ENCODE measurements at places on chromosomes 2 and 18.

GRCh38 chr2:47592381-47592780, 189.4 kb downstream of the MSH2 start:
- DNase-seq, result no peak

GRCh38 chr2:7430869-7431641, 513.8 kb downstream of the RNF144A start:
- DNase-seq, result peak; percentile 75

DNA sequence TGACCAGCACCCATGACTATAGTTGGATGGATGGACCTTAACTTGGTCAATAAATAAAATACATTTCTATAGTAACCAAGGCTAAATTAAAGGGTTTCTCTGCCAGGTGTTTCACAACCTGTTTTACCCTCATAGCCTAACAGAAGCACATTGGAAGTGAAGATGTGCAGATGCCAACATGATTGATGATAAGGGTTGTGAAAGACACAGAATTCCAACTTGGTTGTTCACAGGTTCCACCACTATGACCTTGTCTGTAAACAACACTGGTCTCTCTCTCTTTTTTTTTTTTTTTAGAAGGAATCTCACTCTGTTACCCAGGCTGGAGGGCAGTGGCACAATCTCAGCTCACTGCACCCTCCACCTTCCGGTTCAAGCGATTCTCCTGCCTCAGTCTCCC, 37.5 kb upstream of the PTH2R start:
- DNase-seq, result no peak

GRCh38 chr18:47754311-47755101, 176.0 kb downstream of the SMAD2 start:
- peak; percentile 84 for DNase-seq

DNA sequence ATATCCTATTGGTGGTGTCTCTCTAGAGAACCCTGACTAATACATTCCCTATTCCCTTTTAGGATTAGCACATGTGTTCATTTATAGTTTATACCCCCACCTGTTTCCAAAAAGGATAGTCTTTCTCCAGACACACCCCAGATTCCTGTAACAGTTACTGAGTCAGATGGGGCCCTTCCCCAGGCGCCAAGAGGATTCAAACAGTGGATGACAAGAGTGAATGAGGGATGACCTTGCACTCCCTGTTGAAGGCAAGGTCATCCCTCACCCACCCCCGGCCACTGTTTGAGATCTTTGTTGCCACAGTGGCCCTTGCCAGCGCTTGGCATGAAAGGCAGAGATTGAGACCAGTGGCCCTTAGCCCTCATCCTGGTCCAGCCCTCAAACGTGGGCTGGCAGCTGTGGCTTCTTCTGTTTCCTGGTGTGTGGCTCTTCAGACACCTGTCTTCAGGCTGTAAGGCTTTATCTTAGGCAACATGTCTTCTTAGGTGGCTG, 15.3 kb upstream of the REEP1 start:
- no peak for DNase-seq

GRCh38 chr2:200862532-200863000, 1.9 kb downstream of the CLK1 start:
- peak; percentile 85 for DNase-seq

DNA sequence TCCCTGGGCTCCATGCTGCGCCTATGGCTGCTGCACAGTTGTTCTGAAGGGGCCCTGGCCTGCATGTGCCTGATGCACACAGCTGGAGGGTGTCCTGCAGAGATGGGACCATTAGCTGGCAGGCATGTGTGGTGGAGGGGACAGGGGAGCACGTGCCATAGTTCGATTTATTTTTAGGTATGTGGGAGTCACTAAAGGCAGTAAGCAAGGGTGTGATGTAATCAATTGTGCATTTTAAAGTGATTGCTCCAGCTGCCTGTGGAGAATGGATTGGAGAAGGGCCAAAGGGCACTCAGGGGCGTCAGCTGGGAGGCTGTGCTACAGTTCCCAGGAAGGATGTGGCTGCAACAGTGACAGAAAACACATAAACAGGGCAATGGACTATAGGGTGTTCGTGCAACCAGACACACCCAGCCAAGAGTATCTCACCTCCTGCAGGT, 205.1 kb downstream of the ARL4C start:
- peak; percentile 71 for DNase-seq

DNA sequence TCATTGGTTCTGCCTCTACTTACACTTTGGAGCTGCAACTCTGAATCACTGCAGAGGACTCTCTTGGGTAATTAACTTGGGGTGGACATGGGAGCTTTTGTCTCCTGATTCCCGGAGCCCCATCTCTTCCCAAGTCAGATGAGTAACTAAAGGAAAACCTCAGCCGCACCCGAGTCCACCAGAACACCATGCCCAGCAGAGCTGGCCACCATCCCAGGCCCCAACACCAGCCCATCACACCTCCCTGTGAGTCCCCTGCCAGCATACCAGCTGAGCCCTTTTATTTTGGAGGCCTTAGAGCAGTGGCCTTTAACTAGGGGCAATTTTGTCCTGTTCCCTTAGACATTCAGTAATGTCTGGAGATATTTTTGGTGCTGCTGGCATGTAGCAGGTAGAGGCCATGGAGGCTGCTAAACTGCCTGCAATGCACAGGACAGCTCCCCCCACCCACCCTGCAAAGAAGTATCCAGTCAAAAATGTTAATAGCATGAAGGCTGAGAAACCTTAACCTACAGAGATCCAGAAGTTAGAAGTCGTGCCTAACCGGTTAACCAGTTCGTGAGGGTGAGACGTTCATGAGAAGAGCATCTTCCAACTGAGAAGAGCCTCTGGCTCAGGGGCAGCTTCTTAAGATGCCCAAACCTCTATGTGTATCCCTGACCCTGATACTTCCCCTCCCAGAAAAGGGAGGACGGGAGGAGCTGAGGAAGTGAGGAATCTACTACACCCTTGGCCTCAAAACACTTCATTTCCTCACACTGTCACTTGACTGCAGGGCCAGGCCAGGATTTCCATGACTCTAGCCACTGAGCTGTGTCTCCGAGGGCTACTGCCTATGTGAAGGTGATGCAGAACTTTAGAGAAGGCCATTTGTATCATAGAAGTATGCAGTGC, 139.9 kb upstream of the EPAS1 start:
- no peak for DNase-seq

DNA sequence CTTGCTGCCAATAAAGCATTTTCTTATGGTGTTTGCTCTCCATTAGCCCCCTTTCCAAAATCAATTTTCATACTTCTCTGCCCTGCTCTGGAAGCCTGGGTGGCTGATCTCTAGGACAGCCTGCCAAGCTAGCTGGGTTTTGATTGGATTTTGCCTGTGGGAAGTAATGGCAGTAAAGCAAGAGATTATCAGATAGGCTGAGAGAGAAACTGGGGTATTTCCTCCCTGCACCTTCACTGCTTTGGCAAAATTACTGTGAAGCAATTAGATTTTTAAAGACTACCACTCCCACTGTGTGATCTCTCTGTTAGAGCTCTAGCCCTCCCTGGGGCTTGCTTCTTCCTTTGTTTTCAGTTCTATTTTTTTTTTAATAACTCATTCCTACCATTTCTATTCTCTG, 223.8 kb downstream of the DLGAP1 start:
- no peak for DNase-seq

DNA sequence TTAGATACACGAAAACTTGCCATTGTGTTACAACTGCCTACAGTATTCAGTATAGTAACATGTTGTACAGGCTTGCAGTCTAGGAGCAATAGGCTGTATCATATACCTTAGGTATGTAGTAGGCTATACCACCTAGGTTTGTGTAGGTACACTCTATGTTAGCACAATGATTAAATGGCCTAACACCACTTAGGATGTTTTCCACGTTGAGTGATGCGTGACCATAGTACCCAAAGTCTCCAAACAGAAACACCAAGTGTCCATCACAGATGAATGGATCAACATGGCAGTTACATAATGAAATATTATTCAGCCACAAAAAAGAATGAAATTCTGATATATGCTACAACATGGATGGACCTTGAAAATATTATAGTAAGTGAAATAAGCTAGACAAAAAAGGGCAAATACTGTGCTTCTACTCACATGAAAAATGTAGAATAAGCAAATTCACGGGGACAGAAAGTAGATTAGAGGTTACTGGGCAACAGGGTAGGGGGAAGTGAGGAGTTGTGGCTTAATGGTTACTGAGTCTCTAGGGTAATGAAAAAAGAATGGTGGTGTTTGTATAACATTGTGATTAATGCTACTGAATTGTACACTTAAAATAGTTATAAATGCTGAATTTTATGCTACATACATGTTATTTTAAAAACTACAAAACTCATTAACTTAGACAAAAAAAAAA, 62.6 kb downstream of the TMEM131 start:
- DNase-seq, result no peak

- no peak for DNase-seq
These were observed 641.9 kb downstream of the SLC4A3 start for GRCh38 chr2:220269367-220269766.

GRCh38 chr18:35982409-35983114, 10.1 kb downstream of the RMP24 start:
- DNase-seq, result no peak

DNA sequence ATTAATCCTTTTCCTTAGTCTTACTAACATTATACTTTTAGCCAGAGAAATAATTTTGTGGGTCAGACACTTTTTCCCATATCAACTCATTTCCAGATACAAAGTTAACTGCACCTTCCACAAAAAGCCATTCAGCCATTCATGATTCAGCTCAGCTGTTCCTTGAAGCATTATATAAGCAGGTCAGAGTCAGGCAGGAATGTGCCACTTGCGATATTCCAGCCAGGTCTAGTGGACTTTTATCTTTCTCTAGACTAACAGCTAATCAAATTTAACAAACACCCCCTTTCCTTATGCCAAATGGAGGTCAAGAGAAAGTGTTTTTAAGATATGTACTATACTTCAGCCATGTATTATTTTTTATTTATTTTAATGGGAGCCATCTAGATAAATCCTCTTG, 75.6 kb upstream of the EPB41L3 start:
- no peak for DNase-seq

- no peak for DNase-seq
These were observed 167.6 kb downstream of the UXS1 start for GRCh38 chr2:106026271-106027190.

DNA sequence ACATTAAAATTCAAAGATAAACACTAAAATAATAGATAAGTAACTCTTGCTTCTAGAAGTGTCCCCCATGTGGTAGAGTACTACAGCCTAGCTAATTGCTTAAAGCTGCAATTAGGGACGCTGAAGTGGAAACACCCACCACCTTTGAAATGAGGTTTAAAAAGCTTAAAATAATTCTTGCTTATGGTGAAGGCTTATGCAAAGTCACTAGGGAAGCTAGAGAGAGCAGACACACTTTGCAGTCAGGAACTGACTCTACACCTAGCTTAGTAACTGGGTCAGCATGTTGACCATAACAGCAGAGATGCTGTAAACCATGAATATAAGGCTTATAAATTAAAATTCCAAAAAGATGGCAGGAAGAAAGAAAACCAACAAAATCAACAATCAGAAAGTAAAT, 65.4 kb upstream of the DSG1 start:
- DNase-seq, result no peak

DNA sequence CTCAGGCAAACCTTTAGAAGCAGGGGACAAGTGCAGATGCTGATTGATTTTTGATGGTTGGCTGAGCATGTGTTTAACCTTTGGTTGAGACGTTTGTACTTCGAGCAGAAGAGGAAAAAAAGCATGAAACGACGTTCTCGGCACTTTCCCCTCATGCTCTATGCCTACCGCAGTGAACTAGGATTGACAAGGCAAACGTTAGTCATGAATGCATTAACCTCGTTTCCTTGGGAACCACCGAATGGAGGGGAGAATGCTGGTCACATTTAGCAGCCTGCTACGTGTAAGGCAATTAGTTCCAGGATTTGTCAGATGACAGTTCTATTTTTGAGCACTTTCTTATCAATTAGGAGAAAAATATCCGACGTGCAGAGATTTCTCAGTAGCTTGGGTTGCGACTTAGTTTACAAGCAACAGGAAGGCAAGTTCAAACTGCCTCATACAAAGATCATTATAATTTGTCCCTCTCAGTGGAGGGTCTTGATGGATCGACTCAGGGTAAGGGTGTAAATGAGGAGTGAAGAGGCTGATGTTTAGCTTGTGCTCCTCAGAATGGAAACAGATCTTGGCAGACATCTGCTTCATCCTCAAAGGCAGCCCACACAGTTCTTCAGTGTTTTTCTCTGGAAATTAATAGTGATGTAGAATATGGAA, 47.4 kb upstream of the GPR45 start:
- DNase-seq, result no peak

- no peak for DNase-seq
These were observed 520.1 kb downstream of the ARHGAP15 start for GRCh38 chr2:143649226-143649740.

DNA sequence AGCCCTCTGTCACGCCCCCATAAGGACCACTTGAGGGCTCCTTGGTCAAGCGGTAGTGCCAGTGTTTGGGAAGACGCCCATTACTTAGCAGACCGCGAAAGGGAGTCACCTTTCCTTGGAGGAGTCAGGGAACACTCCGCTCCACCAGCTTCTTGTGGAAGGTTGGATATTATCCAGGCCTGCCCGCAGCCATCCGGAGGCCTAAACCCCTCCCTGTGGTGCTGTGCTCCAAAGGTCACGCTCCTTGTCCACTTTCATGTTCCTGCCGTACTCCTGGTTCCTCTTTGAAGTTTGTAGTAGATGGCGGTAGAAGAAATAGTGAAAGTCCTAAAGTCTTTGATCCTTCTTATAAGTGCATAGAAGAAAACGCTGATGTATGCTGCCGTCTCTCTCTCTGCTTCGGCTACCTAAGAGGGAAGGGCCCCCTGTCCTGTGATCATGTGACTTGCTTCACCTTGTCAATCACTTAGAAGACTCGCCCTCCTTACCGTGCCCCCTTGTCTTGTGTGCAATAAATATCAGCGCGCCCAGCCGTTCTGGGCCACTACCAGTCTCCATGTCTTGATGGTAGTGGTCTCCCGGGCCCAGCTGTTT, 1.7 kb upstream of the CATIP start:
- no peak for DNase-seq

GRCh38 chr2:2041256-2041824, 289.7 kb downstream of the MYT1L start:
- no peak for DNase-seq

GRCh38 chr2:101140978-101141655, 10.1 kb downstream of the TBC1D8 start:
- no peak for DNase-seq

DNA sequence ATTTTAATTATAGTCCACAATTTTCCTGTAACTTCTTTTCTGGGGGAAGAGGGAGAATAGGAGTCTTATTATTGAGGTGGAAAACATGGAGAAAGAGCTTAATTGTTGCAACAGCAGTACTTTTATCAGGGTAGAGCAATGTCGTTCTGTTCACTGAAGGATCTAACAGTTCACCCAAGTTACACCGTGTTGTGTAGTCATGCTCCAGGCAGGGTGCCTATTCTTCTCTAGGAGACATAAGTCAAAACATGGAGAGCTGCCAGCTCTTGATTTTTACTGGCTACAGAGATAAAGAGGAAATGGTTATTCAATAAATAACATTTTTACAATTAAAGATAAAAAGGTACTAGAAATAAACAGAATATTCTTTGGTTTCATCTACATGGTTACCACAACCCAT, 594.3 kb upstream of the NETO1 start:
- DNase-seq, result no peak

- DNase-seq, result peak; percentile 50
These were observed 189.1 kb upstream of the SALL3 start for GRCh38 chr18:78790511-78790910.
